ENCODE measurements at places on chromosomes 2 and 18.

DNA sequence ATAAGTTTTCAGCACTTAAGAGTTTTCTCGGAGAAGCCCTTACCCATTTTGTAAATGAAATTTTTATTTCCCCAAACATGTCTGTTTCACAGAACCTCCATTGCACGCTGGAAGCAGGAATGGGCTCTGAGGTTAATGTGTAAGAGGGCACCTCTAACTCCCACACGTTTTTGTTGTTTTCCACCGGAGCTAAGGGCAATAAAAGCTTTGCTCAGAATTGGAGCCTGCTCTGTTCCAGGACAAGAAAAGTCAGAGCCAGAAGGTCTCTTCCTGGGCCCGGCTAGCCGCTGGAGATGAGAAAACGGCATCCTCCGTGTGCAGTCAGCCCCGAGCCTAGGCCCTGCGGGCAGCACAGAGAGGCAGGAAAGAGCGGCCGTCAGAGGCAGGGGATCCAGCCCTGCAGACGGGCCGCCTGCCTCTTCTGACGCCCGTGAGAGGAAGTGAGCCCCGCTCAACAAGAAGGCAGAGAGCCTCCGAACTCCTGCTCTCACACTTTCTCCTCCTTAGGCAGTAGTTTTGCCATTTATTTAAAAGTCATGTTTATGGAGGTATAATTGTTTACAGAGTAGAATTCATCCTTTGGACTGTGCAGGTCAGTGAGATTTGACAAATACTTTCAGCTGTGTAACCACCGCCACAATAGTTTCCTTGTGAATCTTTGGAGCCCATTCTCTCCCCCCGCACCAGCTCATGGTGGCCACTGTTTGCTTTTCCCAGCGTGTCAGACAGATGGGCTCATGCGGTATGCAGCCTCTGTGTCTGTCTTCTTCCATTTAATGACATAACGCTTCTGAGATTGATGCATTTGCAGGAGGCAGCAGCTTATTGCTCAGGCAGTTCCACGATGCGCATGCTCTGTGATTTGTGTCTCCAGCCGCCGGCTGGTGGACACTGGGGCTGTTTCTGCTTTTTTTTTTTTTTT lies 117.3 kb downstream of the GALR1 start:
- no peak for DNase-seq

- DNase-seq: peak; percentile 64
These were observed 126.0 kb upstream of the KLF7 start for GRCh38 chr2:207291625-207292252.

DNA sequence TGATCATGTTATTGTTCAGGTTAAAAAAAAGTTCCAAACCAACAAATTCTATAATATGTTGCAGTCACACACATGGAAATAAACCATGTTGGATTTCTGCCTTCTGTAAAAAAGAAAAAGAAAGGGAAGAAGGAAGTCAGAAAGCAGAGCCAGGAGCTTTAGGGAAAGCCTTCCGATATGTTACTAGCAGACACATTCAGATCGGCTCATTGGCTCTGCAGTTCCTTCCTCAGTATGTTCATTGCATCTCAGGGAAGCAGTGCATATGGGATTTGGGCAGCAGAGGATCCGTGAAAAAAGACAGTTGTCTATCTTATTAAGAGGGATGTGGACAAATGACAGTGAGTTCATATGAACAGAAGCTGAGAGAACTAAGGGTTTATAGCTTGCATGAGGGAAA lies 68.1 kb downstream of the KIF5C start:
- no peak for DNase-seq

DNA sequence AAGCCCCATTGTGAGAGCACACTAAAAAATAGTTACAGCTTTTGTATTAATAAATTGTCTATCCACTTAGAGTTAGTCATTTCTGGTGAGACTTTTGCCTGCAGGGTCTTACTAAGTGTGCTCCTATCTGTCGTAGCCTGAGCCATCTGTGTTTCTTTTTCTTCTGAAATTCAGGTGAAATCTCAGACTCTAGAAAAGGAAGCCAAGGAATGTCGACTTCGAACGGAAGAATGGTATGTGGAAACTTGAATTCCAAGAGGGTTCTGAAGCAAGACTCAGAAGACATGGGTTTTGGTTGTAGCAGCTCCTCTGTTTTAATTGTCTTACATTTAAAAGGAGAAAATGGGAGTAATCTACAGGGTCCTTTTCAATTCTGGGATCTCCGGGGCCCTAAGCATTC lies 70.0 kb upstream of the STON1 start:
- no peak for DNase-seq

- no peak for DNase-seq
These were observed at the start of gene DTNA for GRCh38 chr18:34709750-34710441. Gene DTNA, plus strand, starts transcription at chr18:34710298. Its CDS starts 45,679 bp downstream, at chr18:34755977.

- no peak for DNase-seq
These were observed 16.9 kb upstream of the FN1 start for GRCh38 chr2:215452725-215453124.

- no peak for DNase-seq
These were observed 175.9 kb upstream of the CREB1 start for GRCh38 chr2:207353836-207354235.

GRCh38 chr2:177393203-177393755 lies 706 bp downstream of the AGPS start:
- peak; percentile 23 for DNase-seq

- no peak for DNase-seq
These were observed 3.0 kb downstream of the PIEZO2 start for GRCh38 chr18:11146238-11146946.

DNA sequence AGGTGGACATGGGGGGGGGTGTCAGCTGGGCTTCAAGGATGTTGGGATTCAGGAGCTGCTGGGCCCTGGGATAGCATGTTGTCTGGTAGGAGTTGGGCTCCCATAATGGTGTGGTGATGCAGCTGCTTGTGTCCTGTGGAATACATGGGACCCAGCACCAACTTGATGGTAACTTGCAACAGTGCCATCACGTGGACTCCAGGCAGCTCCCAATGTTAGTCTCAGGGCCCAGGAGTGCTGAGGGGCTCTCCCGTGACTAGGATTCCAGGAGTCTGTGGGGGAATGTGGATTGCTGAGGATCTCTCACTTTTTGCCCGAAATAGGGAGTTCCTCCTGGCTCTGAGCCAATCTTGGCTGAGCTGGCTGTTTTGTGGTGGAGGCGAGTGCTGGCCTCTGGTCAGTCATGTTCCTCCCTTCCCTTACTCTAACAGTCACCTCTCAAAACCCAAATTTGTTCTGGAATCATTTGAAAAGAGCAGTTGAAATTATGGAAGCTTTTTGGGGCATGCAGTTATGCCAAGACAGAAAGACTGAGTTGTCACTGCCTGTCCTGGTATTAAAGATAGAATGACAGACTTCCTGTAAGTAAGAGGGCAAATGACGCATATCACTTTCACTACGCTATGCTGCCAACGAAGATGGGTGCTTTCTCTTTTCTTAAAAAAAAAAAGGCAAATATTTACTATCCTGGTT lies 607.1 kb downstream of the ADCYAP1 start:
- no peak for DNase-seq

DNA sequence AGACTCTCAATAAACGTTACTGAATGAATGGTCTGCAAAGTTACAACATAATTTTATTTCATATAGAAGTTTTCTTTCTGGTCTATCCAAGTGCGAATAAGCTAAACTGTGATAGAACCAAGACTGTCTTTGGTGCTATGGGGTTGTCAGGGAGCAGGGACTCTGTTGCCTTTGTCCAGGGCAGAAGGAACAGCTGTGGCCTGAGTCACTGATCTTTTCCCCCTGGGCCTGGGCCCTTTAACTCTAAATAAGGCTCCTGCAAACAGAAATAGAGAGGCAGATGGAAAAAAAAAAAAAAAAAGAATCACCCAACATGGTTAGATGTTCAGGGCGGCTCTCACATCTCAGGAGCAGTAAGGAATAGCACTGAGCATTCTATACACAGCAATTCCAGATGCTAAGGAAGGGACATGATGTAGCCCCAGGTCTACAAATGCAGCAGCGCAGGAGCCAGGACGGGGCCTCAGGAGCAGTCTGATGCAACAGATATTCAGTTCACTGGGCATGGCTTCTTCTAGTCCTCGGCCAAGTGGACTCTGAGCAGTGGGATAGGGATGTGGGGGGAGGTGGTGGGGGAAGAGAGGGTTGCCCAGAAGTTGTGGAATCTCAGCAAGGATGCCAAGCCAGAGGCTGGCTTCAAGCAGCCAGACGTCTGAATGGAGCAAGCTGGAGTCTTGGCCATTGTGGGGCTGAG lies 247.1 kb upstream of the SIX2 start:
- no peak for DNase-seq

- DNase-seq: peak; percentile 77
These were observed 67.8 kb upstream of the EPAS1 start for GRCh38 chr2:46229134-46230063.

DNA sequence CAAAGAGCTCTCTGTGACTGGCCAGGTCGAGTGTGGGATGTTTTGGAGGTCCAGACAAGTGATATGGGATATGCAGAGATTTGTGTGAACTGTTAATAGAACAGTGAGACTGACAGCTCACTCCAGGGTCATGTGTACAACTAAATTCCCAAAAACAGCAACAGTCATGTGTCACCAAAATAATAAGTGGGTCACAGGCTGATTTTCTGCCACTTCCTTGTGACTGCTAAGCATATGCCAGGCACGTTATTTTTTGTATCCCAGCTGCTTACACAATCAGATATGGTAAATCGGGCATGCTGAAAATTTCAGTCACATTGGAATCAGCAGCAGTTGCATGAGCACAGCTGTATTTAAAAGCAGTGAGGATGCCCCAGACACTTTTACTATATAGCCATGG lies 198.7 kb downstream of the PTGR3 start:
- DNase-seq: no peak

- DNase-seq: peak; percentile 27
These were observed 235.8 kb downstream of the TCF4 start for GRCh38 chr18:55351980-55352714.

DNA sequence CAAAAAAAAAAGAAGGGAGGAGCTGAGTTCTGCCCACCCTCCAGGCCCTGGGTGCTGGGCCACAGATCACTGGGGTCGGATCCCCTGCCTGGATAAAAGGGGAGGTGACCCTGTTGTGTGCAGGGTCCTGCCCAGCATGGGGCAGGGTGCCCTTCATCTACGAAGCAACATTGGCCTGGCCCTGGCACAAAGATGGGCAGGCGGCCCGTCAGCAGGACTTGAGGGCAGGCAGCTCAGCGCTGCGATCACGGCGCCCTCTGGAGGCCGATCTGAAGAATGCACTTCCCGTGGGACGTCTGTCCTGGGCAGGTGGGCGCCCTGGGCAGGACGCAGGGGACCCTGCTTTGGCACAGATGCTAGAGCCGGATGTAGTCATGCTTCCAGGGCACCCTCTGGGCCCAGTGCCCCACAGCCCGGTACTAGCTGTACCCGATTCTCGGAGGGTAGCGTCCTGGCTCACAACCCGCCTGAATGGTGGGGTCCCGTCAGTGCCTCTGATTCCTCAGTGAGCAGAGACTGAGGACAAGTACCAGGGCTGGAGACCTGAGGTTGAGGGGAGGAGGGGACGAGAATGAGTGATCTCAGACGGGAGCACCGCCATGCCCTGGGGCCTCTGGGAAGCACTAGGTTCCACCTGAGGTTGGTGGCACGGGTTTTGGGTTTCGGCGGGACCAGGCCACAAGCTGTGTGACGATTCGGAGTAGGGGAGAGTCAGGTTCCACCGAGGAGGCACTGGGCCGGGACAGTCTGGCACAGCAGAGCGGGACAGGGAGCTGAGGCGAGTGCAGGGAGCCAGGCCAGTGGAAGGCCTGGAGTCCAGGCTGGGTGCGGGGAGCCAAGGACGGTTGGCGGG lies 18.0 kb downstream of the ARID5A start:
- peak; percentile 66 for DNase-seq

GRCh38 chr18:41372046-41372665 lies 582.9 kb upstream of the PIK3C3 start:
- DNase-seq: no peak

GRCh38 chr2:241859436-241860183 lies 916 bp upstream of the PDCD1 start:
- peak; percentile 59 for DNase-seq
